ENCODE measurements at places on chromosomes 5 and 9.

- no peak for DNase-seq
Observed at GRCh38 chr9:116464987-116465571, 222.0 kb upstream of the TRIM32 start.

GRCh38 chr5:26326153-26326759 lies 712.1 kb downstream of the CDH9 start:
- DNase-seq = no peak

GRCh38 chr9:14677872-14678271 lies 15.4 kb downstream of the ZDHHC21 start:
- no peak for DNase-seq

DNA sequence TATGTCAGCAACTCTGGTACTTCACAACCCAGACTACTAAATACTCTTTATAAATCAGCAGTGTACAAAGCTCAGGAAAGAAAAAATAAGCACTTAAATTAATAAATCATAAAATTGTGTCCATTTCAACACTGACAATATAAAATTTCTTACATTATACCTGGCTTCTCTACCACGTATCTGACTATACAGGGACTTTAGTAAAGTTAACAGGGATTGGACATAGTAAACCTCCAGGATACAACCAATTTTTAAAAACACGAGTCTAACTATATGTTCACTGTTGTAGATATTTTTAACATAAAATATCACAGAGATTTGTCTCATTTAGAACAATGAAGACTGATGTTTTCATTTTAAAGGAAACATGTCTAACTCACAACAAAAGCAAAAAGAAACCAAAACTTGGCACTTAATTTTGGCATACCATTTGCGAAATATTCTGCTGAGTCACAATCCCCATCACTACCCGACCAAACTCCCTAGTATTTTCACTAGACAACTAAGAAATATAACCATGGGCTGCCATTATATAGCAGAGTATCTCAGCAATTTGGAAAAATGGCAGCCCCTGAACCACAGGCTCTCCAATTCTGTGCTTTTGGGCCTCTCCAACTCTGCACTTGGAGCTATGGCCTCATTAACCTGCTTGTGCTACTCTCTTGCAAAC lies 14.4 kb downstream of the FAM169A start:
- no peak for DNase-seq

DNA sequence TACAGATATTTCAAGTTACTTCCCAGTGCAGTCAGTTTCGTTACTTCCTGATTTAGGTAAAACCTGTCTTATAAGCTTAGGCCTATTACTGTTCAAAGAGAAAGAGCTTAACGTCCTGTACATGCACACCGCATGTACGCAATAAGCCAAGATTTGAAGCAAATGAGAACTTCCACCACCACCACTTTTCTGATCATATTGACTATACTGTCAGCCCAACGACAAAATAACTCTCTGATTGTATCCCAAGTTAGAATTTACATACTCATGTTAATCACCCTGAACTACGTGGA lies 5.1 kb downstream of the NFIB start:
- DNase-seq = no peak

- no peak for DNase-seq
Observed at GRCh38 chr5:113608113-113608596, 94.7 kb downstream of the YTHDC2 start.

- DNase-seq = no peak
Observed at GRCh38 chr5:143297756-143298155, 105.7 kb downstream of the NR3C1 start.

- no peak for DNase-seq
Observed at GRCh38 chr9:69045821-69046220, 10.3 kb downstream of the FXN start.

DNA sequence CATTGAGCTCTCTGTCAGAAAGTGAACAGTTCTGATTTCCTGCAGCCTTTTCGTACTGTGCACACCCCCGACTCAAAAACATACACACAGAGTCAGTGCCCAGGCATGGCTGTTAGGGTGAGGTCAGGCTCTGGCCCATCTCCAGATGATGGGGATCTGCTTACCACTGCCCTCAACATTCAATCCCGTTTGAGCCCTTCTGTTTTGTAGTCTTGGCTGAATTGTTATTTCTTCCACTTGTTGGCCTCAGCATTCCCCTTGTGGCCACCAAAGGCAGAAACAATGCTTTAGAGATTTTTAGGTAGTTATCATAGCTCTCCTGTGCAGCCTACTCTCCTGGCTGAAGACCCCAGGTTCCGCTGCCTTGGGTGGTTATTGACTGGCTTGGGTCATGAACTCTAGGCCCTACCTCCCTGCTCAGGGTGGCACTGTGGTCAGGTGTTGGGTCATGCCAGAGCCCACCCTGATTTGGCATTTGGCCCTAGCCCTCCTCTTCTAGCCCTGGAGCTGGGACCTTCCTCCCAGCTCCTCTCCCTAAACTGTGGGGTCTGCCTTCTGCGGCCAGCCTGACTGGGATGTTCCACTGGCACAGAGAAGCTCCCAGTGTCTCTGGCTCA lies 7.8 kb upstream of the MYOZ3 start:
- no peak for DNase-seq

DNA sequence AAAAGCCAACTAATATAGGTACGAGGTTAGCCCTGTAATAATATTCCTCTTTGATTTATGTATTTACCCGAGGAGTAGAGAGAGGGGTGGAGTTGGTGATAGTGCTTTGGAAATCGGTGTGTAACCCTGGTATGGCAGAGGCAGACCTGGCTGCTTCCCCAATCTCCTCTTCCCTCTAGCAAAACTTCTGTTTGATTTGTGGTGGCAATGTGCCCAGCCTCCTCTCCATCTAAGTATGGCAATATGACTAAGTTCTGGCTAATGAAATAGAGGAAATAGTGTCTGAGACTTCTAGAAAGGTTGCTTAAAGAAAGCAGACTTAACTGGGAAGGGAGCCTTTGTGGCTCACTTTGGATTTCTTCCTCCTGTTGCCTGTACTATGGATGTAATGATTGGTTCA lies 491.1 kb downstream of the ENC1 start:
- no peak for DNase-seq

DNA sequence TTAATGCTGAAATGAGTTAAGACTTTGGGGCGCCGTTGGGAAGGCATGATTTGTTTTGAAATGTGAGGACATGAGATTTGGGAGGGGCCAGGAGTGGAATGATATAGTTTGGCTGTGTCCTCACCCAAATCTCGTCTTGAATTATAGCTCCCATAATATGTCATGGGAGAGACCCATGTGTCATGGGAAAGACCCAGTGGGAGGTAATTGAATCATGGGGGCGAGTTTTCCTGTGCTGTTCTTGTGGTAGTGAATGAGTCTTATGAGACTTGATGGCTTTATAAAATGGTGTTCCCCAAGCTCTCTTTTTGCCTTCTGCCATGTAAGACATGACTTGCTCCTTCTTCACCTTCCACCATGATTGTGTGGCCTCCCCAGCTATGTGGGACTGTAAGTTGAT lies 5.1 kb downstream of the SLC25A48 start:
- no peak for DNase-seq

GRCh38 chr9:137298401-137299202 lies 3.5 kb downstream of the NRARP start:
- no peak for DNase-seq

GRCh38 chr5:157545610-157546310 lies 29.8 kb downstream of the ADAM19 start:
- no peak for DNase-seq

DNA sequence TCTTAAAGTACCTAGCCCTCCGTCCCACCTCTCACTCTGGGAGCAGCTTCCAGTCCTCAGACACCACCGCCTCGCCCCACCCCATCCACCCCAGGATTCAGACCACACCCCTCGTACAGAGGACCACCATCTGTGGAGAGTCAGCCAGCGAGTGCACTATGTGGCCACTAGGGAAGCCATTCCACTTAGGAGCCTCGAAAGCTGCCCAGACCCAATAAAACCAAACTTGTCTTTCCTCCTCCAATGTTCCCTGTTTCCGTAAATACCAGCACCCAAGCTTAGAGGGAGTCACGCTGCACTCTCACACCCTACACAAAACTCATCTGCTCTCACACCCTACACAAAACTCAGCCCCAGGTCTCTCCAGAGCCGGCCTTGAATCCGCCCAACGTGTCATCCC lies 1.9 kb downstream of the GCNT4 start:
- DNase-seq = no peak

- DNase-seq = no peak
Observed at GRCh38 chr5:2741956-2742355, 9.5 kb downstream of the IRX2 start.

DNA sequence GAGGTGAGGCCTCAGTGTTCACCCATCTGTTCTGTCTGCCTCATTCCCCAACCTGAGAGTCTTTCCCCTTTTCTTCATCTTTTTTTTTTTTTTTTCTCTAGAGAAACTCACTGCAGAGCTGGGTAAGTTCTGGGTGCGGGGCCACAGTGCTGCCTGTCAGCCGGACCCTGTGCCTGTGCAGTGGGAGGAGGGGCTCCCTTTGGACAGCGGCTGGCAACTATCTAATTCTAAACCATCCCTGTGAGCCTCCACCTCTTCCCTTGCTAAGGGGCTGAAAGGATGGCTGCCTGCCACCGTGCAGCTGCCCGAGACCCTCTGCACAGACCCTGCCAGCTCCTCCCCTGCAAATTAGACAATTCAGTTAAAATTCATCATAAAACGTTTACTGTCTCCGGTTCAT lies 14.1 kb downstream of the BTNL9 start:
- DNase-seq = no peak

- DNase-seq = no peak
Observed at GRCh38 chr5:123150089-123150488, 61.0 kb downstream of the PRDM6 start.

DNA sequence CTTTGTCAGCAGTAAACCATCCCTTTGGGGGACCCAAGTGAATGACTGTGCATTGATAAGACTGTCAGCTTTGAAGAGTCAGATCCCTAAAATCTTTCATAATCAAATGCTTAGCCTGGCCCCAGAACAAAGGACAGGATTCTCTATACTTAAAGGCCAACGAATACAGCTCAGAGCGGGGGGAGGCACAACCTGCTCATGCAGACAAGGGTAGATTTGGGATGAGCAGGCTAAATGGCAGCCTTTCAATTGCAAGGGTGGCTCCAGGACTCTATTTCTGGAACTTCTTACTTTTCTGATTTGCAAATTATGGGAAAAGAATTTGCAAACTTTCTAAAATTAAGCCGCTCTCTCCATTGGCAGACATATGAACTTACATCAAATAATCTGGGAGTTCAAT lies 66.4 kb downstream of the ELL2 start:
- DNase-seq = no peak

- DNase-seq = no peak
Observed at GRCh38 chr9:86078731-86079130, 20.6 kb downstream of the GOLM1 start.

DNA sequence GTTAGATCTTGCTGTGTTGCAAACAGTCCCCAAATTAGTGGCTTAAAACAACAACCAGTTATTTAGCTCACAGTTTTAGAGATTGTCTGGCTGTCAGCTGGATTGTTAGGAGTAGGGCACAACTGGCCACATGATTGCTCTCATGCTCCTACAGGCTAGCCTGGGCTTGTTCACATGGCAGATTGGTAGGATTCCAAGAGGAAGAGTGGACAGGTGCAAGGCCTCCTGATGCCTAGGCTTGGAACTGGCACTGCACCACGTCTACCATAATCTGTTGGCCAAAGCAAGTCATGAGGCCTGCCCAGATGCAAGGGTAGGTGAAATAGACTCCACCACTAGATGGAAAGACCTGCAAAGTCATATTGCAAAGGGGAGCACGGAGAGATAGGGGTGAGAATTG lies 76.4 kb downstream of the ACER2 start:
- no peak for DNase-seq

DNA sequence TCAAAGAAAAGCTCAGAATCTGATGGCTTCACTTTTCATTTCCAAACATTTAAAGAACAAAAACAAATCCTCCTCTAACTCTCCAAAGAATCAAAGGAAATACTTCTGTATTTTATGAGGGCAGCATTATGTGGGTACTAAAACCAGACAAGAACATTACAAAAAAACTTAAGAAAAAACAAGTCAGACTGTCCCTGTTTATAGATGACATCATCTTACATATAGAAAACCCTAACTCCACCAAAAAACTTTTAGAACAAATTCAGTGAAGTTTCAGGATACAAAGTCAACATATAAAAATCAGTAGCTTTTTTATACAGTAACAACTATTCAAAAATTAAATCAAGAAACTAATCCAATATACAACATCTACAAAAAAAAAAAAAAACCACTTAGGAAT lies 136.2 kb downstream of the PJA2 start:
- DNase-seq = no peak

GRCh38 chr5:180399401-180400215 lies 46.5 kb upstream of the GFPT2 start:
- DNase-seq = no peak

- DNase-seq = no peak
Observed at GRCh38 chr5:157063776-157064430, 5.0 kb upstream of the HAVCR1 start.

GRCh38 chr5:79503794-79504495 lies 10.0 kb downstream of the HOMER1 start:
- no peak for DNase-seq

- DNase-seq = no peak
Observed at GRCh38 chr9:89896806-89897340, 292.1 kb downstream of the GADD45G start.

DNA sequence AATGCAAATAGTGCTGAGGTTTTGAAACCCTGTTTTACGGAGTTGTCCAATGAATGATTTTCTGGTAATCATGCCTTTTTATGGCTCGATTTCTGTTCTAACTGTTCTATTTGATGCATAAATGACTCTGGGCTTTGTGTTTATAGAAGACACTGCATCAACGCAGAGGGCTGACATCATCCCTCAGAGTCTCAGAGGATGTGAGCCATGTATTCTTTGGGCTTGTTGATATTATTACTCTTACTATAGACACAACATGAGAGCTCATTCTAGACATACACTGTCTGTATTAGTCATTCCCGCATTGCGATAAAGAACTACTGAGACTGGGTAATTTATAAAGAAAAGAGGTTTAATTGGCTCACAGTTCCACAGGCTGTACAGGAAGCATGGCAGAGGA lies 31.6 kb downstream of the CDH6 start:
- no peak for DNase-seq

GRCh38 chr5:106292654-106293053 lies 1378.1 kb downstream of the EFNA5 start:
- DNase-seq = no peak

GRCh38 chr5:58746321-58746720 lies 163.4 kb downstream of the RAB3C start:
- DNase-seq = no peak

- no peak for DNase-seq
Observed at GRCh38 chr9:129826344-129826743, 2.4 kb upstream of the TOR1A start.
